ENCODE measurements at places on chromosomes 7 and 10.
A peak's percentile ranks its signal among the peaks of the same experiment; 100 is the strongest.

GRCh38 chr10:13184276-13184675 is 22.9 kb downstream of the MCM10 start:
- no peak for DNase-seq

DNA sequence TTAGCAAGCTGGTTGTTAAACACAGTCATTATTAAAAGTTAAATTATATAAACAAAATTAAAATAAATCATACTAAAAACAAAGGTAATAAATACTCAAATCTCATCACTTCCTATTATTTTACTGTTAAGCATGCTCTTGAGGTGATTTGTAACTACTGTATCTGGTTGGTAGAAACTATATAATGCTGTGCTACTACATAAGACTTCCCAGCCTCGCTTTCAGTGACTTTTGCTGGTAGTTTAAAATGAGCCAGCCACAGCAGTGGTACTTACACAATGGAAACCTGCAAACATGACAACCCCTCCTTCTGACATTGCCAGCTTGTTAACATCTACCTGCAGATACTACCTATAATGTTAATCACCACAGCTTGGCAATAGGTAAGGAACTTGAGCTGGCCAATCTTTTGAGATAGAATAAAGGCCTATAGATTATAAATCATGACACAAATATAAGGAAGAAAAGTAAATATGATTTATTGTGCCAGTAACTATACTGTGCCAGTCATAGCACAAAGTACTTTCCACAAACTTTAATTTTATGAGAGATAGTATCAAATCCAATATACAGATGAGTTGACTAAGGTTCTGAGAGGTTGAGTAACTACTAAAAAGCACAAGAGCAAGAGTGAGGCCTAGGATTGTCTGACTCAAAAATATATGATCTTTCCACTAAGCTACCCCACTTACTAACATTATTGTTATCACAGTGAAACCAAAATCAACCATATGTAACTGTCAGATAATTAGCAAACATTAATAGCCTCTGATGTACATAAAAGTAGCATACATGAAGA is 181.1 kb upstream of the ASAH2 start:
- no peak for DNase-seq

- DNase-seq = no peak
Observed at GRCh38 chr7:108004220-108005142, 1.5 kb upstream of the LAMB1 start.

DNA sequence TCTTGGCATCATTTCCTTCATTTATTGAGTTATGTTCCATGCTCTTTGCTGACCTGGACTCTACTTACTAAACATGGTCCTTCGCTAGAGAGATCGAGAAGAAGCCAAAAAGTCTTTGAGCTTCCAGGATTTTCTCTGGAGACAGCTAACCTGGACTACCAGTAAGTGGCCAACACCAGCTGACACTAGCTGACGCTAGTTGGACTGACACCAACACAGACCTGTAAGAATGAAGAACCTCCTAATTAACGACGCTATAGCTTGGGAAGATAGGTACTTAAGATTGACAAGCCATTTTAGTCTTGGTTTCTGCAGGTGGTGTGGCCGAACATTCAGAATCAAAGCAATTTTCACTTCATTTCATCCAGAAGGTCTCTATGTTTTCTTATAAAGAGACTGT is 66.4 kb downstream of the GALNT17 start:
- DNase-seq = no peak

GRCh38 chr7:157096286-157097055 is 42.3 kb upstream of the UBE3C start:
- DNase-seq = no peak

GRCh38 chr7:158655931-158656441 is 48.6 kb downstream of the NCAPG2 start:
- no peak for DNase-seq

- DNase-seq = no peak
Observed at GRCh38 chr7:148327379-148327778, 263.2 kb upstream of the C7orf33 start.

GRCh38 chr10:92699518-92700381 is 10.0 kb downstream of the HHEX start:
- no peak for DNase-seq

GRCh38 chr10:58480321-58480720 is 32.4 kb upstream of the BICC1 start:
- no peak for DNase-seq

GRCh38 chr7:139738101-139738489 is 39.7 kb downstream of the HIPK2 start:
- no peak for DNase-seq

- DNase-seq = peak; percentile 26
Observed at GRCh38 chr10:4807761-4808507, 18.1 kb upstream of the AKR1E2 start.

- DNase-seq = no peak
Observed at GRCh38 chr10:23293145-23293724, 51.4 kb downstream of the C10orf67 start.

- no peak for DNase-seq
Observed at GRCh38 chr7:50425318-50425717, 24.8 kb downstream of the FIGNL1 start.

DNA sequence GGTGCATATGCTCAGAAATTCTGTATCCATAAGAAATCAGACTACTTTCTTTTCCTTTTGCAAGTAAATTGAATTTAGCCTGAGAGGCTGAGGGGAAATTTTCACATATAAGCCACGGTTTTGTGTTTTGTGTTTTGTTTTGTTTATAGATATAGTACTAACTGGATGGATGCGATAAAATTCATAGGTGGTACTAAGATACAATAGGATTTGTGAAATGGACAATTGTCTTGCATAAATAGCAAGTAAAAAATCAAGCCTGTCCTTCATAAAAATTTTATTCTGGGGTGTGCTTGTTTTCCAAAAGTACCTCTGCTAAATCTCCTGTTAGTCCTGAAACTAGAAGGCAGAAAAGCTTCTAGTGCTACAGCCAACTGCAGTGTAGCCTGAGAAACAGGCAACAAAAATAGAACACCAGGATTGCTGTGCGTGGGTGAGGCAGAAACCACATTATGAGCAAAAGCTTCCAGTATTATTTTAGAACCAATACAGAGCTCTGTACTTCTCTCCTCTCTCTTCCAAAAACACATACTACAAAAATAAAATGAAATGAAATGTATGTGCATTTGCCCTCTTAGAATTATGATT is 634 bp upstream of the HDAC9 start:
- DNase-seq = peak; percentile 19

GRCh38 chr7:139989366-139990141 is 73.2 kb downstream of the PARP12 start:
- DNase-seq = no peak

DNA sequence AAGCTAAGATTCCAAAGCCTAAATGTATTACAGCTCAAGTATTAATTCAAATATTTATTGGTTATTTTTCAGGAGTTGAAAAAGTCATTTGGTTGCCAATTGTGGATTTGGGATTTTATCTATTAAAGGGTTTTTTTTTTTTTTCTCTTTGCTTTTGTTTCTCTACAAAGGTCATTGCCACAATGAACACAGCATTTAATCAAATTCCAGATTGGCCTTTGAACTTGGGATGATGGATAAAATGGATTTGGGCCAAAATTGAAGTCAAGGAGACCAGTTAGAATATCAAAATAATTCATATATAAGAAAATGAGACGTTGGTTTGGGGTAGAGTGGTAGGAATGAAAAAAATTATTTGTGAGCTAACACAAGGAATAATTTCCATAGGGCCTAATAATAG is 9.6 kb downstream of the LIPN start:
- no peak for DNase-seq

DNA sequence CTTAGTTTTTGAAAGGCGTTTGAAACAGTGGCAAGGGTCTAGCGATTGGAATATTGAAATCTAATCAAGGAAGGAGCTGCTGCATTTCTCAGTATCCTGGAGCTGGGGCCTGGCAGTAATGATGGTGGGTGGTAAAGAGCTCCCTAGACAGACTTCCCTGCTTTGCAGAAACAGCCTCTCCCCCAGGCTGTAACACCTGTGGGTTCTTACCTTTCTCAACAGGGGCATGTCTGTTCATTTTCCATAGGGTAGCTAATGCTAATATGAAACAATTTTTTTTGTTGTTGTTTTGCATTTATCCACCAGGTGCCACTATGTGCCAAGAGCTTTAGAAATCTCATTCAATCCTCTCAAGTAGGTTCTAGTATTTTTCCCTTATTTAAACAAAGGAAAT is 345.5 kb downstream of the REEP3 start:
- no peak for DNase-seq

GRCh38 chr7:33853361-33854062 is 51.8 kb upstream of the BMPER start:
- no peak for DNase-seq

DNA sequence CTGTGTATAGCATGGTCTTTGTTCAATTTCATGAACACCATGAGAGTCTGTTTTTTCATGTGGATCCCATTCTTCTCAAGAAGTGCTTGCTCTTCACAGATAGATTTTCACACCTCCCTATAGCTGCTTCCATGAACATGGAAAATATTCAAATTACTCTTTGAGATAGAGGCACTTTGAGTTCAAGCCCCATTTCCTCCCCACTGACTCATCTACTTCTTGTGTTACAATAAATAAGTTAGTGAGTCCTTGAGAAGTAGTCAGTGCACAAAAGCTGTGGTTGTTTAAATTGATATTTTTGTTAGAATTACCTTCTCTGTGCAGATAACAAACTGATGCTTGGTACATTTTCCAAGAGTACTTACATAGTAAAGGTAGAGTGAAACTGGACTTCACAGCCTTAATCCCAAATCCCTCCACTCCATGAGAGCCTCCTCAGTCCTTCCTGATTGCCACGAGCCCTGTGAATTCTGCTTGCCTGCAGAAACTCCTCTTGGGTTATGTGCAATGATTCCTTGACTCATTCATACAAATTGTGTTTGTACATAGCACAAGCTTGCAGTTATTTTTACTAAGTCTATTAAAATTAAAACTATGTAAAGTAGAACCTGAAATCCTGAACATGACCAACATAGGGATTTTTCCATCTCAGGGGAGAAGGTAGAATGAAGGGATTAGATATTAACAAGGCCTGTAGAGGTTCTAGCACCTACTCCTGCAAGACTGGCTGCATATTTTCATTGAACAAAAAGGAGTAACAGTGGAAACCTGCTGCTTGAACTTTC is 496.2 kb downstream of the TNS3 start:
- no peak for DNase-seq

DNA sequence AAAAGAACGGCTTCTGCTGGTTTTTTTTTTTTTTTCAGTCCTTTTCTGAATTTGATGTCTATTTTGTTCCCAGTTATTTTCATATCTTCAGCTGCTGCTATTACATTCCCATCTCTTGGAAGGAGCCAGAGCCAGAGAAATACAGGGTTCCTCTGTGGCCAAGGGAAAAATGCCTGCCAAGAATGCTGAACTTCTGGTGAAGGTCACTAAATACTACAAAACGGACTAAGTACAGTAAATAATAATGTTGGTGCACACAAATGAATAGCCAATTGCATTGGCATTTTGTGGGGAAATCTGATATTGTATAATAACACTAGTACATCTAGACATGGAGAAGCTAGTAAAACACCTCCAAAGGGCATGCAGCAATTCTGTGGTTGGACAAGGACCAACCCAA is 56.3 kb upstream of the ZEB1 start:
- DNase-seq = peak; percentile 51

DNA sequence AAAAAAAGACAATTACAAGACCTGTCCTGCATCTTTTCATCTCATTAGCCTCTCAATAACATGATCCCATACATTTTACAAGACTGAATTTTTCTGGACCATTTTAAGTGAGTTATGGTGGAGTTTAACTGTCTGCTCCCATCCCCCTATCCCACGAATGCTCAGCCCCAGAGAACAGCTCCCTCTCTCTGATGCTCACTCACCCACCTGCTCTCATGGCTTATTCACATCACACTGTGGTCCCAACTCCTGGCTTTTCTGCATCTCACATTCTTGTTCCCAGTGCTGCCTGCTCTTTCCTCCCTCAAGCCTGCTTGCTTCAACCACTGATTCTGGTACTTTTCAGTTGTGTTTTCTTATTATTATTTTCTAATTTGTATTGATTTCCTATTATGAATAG is 20.4 kb upstream of the CCSER2 start:
- DNase-seq = no peak

DNA sequence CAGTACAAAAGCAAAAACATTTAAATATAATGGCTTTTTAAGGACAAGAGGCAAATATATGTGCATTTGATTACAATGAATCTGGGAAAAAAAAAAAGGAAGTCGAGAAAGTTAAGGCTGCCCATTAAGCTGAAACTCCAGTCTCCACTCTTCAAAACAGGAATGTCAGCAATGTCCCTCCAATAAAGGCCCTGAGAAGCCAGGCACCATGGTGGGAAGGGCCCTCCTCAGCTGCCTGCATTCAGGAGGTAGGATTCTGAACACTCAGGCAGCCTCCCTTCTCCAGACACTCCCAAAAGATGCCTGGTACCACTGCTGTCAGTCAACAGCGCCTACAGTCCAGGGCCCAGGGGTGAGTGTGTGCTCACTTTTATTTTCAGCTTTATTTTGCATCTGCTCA is 121.3 kb upstream of the MGMT start:
- DNase-seq = no peak

GRCh38 chr10:83929399-83929798 is 209.9 kb upstream of the GHITM start:
- no peak for DNase-seq
